ENCODE measurements at places on chromosomes 4 and X.

DNA sequence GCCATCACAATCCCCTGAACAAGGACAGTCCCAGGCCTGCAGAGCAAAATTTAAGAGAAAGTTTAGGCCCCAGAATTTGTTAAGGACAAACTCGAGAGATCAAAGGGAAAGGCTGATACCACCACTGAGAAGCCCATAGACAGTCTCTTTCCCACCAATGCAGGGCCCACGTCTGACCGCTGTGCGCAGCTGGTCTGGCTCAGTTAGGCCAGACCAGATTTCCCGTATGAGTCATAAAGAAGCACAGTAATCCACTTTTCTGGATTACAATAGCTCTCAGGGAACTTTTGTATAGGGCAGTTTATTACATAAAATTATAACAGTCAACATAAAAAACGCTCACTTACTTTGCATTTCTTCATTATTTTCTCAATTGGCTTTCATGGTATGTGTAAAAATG is 259.5 kb downstream of the RCHY1 start:
- no peak for DNase-seq

DNA sequence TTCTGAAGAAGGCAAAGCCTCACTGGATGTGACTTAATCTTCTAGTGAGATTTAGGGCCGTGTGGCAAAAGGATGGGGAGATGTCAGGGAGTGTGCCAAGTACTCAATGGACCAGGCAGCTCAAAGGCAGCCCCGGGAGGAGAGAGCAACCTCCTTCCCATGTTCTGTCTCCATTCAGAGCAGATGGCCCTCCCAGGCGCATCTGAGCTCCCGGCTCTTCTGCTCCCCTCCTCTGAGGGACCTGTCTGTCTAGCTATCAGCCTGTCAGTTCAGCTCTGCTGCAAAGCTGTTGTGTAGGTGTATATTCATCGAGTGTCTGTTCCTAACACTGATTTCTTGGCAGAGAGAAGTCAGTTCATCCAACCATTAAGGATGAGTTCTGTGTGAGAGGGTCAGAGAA is 10.9 kb upstream of the PORCN start:
- no peak for DNase-seq

DNA sequence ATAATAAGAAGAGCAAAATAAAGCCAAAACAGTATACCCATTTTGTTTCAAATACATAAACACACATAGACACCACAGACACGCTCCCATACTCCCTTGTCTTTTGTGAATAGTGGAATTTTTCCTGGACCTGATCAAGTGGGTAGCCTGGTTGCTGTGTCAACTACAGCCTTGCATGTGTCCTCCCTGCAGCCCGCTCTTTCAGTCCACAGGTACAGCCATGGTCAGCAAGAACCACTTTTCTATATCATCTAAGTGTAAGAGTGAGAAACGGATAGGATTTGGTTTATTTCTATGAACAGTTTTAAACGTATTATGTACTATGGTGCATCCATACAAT is 9.8 kb downstream of the PWWP3B start:
- no peak for DNase-seq

GRCh38 chr4:7536876-7537275 is 102.1 kb upstream of the PSAPL1 start:
- no peak for DNase-seq

DNA sequence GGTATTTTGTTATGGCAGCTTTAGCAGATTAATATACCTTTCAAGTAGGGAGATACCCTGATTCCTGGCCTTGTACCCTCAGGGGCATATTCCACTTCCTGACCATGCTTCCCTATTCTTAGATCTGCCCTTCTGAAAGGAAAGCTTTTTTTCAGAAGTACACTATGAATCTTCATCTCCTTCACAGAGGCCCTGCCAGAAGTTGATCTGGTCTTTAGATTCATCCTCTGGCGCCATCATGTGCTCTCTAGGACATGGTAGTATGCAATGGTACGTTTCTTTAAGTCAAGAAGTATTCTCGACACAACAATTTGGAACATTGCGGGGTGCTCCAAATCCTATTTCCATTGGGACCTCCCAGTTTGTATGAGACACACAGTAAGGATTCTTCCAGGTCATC is 39.6 kb upstream of the DIPK2B start:
- DNase-seq = no peak

GRCh38 chrX:15233416-15234015 is 36.4 kb downstream of the ASB9 start:
- no peak for DNase-seq

GRCh38 chr4:120082251-120082650 is 15.6 kb upstream of the MAD2L1 start:
- no peak for DNase-seq

DNA sequence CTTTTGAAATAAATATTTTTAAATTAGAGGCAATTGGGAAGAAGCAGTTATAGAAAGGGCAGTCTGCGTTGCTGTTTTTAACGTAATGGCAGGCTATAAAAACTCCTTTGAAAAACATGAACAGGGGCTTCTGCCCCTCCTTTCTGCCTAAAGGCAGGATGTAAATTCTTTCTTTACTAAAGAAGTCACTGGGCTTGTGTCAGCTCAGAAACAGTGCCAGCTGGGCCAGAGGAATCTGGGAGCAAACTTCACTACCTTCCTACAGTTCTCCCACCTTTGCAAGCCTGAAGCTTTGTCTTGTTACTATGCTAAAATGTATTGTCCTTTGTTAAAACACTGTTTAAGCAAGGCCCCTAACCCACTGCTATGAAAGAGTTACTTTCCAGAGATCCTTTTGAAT is 1664.8 kb downstream of the RPA4 start:
- no peak for DNase-seq

- DNase-seq = no peak
These were observed 16.6 kb downstream of the S100G start for GRCh38 chrX:16666541-16666940.

DNA sequence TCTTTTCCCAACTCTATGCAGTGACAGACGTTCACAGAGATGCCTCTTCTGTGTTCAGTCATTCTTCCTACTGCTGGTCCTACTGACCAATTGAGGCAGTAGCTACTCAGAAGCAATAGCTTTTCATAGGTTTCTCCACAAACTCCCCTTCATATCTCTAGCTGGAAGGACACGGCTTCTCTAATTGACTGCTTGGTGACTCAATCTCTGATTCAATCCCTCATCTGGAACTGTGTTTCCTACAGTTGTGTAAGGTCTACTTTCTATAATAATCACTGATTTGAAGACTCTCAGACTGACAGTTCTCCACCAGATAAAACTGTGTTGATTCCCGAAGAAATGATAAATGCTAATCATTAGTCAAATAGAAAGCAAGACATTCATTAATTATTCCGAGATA is 111.5 kb downstream of the DTHD1 start:
- DNase-seq = no peak

DNA sequence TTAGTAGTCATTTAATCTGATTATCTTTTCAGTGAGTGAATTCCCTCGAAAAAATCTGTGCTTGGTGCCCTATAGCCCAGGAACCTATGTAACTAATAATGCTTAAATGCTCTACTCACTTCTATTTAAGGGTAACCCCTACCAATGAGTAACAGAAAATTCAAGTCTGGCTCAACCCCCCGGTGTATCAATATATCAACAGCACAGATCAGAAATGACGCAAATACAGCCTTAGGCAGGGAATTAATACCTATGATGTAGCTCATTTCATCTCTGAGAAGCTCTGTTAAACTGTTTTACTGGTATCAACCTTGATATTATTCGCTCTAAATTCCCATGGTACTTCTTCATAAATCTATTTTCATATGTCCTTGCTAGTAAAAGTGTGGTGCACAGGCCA is 28.6 kb downstream of the PDGFC start:
- no peak for DNase-seq
